ENCODE measurements at places on chromosomes 1 and 21. TPM values are rescaled to one million over a fixed set of nuclear protein-coding genes. Genes with fewer than 3 reads are reported as not detected.

- H3K4me1 ChIP-seq = no peaks in the 10 kb centered on the region
- H3K27me3 ChIP-seq = peaks cover 10% of the 10 kb centered on the region
- DNase-seq = no peak
- H3K27ac ChIP-seq = no peak overlapping the region
- no peak overlapping the region for H3K4me3 ChIP-seq
Observed at GRCh38 chr1:41350055-41350378, 11.2 kb upstream of the FOXO6 start.

DNA sequence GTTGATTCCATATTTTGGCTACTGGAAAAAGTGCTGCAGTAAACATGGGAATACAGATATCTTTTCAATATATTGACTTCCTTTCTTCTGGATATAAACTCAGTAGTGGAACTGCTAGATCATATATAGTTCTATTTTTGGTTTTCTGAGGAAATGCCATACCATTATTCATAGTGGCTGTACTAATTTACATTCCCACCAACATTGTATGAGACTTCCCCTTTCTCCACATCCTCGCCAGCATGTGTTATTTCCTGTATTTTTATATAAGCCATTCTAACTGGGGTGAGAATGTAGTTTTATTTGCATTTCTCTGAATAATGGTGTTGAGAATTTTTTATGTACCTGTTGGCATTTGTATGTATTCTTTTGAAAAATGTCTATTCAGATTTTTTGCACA lies 385.2 kb downstream of the NUF2 start:
- no peak for DNase-seq
- no peaks in the 10 kb centered on the region for H3K4me1 ChIP-seq
- no peaks in the 10 kb centered on the region for H3K27me3 ChIP-seq
- no peaks in the 10 kb centered on the region for H3K36me3 ChIP-seq

DNA sequence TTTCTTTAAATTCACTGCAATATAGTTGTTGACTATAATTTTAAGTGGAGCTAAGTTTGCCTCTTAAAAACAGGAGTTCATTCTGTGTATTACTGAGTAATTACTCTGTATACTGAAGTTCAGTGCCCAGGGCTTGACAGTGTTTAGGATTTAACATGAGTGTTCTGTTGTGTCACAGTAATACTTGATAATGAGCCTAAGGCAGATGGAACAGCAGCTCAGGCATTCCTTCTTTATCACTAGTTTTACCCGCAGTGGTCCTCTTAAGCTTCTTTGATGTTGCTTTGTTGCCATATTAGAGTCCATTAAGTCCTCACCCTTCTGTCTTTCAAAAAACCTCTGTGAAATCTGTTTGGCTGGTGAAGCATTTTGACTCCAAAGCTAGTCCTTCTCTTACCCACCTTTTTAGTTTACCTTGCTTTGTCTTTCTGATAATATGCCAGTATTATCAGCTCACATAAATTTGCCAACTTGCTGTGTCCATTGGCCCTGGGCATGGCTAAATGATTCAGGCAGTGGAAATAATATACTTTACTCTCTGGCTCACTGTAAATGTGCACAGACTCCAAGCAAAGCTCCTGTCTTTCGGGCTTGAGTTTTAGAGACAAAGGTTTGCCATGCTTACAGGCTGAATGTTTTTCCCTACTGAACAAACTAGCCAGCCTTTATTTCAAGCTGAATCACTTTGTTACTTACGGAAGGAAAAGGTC lies 17.7 kb downstream of the HIPK1 start:
- peaks cover 40% of the 10 kb centered on the region for H3K4me1 ChIP-seq
- H3K36me3 ChIP-seq = peaks cover 35% of the 10 kb centered on the region
- H3K27me3 ChIP-seq = no peaks in the 10 kb centered on the region
- peak overlapping the region; percentile 64 for H3K4me3 ChIP-seq

GRCh38 chr1:88668405-88668804 lies 15.7 kb upstream of the PKN2 start:
- H3K36me3 ChIP-seq = no peaks in the 10 kb centered on the region
- H3K4me3 ChIP-seq = no peak overlapping the region
- DNase-seq = no peak
- peaks cover 41% of the 10 kb centered on the region for H3K27me3 ChIP-seq

DNA sequence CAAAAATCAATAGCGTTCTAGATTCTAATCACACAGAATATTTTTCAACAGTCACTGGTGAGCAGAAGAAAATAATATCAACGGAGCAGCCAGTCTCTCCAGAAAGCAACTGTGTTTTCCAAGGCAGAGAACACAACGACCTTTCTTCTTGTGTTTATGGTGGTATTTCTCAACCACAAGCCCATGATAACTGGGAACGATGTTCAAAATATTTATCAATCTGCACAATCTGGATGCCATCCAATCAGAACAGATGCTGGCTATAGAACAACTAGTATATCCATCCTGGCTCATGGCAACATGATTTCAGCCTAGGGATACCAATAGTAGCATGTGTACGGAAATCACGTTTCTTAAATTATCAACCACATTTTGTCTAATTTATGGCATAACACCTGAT lies 162.7 kb upstream of the RUNX1 start:
- no peaks in the 10 kb centered on the region for H3K36me3 ChIP-seq
- no peak overlapping the region for H3K27ac ChIP-seq
- no peak for DNase-seq
- peaks cover 3% of the 10 kb centered on the region for H3K4me1 ChIP-seq
- H3K27me3 ChIP-seq = no peaks in the 10 kb centered on the region

DNA sequence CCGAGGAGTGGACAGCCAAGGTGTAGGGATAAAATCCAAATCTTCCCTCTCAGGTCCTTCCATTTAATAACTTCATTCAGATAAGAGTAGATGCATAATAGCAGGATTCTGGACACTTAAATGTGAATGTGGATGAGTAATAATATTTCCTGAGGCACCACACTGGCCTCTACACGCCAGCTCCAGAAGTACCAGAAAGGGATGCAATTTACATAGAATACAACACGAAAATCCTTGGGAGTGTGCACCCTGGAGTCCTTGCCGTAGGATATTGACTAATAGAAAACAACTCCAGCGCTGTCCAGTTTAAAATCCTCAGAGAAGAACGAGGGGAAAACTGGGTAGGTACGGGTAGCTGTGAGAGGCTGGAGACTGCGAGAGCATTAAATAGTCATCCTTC lies 6.9 kb downstream of the PLXNA2 start:
- no peak overlapping the region for H3K4me3 ChIP-seq
- DNase-seq = no peak
- no peak overlapping the region for H3K27ac ChIP-seq
- no peaks in the 10 kb centered on the region for H3K36me3 ChIP-seq

DNA sequence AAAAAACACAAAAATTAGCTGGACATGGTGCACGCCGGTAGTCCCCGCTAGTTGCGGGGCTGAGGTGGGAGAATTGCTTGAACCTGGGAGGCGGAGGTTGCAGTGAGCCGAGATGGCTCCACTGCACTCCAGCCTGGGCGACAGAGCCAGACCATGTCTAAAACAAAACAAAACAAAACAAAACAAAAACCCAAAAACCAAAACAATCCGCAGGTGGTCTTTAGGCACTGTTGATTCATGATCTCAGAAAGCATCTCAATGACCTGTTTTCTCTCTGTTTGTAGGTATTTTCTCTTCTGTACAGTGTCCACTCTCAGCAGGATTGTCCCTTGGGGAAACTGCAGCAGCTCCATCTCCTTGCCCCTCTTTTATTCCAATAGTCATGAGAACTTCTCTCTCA lies 74.9 kb upstream of the ADGRL2 start:
- no peak overlapping the region for H3K27ac ChIP-seq
- no peak overlapping the region for H3K4me3 ChIP-seq
- DNase-seq = no peak
- H3K27me3 ChIP-seq = no peaks in the 10 kb centered on the region

GRCh38 chr1:115767403-115767802 lies 1.1 kb downstream of the CASQ2 start:
- DNase-seq = peak; percentile 23
- H3K27ac ChIP-seq = no peak overlapping the region

DNA sequence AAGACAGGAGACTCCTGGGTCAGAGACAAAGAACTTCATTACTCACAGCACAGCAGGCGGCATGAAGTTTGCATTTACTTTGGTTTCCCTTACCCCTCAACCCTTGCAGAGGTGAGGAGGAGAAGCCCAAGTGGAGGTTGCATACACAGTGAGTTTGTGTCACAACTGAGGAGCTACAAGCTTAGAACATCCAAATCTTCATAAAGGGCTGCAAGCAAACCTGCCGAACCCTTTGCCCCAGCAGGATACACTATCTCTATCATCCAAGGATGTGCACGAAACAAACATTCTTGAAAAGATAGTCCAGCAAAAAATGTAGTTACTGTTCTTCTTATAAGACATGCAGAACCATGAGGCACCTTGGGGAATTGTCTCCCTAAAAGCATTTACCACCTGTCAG lies 493.5 kb downstream of the SETD4 start:
- H3K27ac ChIP-seq = no peak overlapping the region
- H3K27me3 ChIP-seq = peaks cover 7% of the 10 kb centered on the region
- no peaks in the 10 kb centered on the region for H3K36me3 ChIP-seq
- no peak overlapping the region for H3K4me3 ChIP-seq

DNA sequence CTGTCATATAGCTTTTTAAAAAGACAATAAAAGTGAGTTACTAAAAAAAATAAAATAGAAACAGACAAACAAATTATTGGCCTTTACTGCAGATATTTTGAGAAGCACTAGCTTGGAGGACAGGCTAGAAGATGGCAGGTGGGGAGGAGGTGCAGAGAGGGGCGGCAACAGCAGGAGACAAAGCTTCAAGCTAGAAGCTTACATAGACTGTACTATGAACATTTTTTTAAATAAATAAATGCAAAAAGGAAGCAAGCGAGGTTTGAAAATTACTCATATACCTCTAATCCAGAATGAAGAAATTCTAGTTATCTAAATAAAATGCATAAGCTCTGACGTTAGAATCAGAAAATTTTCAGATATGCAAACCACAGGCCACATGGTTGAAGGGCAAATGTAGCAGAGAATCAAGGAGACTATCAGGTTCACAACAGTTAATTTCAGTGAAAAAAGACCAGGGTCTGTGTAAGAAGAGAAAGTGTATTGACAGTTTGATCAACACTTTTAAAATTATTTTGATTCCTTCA lies 54.9 kb downstream of the NRIP1 start:
- H3K27me3 ChIP-seq = no peaks in the 10 kb centered on the region
- no peak overlapping the region for H3K4me3 ChIP-seq
- H3K4me1 ChIP-seq = peaks cover 14% of the 10 kb centered on the region
- H3K36me3 ChIP-seq = peaks cover 5% of the 10 kb centered on the region
- DNase-seq = no peak

GRCh38 chr1:77015748-77016341 lies 148.6 kb downstream of the ST6GALNAC5 start:
- H3K4me3 ChIP-seq = no peak overlapping the region
- peaks cover 2% of the 10 kb centered on the region for H3K27me3 ChIP-seq
- DNase-seq = no peak
- H3K36me3 ChIP-seq = no peaks in the 10 kb centered on the region

DNA sequence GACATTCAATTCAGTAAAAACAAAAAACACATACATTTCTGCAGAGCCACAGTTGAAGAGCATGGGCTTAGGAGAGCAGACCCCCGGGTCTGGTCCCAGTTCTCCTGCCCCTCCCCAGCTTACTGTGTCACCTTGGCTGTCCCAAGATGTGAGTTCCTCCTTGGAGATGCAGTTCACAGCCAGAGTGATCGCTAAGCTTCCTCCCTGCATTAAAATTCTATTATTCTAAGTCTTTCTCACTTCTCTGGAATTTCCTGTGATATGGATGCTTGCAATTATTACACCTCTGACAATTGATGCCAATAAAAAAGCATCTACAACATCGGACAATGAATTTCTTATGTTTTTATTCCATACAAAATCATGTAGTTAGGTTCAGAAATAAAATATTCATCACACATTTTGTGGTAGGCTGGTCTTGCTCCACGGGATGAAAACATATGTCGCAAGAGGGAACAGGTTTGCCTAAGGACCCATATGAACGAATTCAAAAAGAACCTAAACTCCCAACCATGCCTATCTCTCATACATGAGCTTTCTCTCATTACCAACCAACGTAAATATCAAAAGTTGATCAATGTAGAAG lies 328.5 kb upstream of the RUNX1 start:
- no peak overlapping the region for H3K4me3 ChIP-seq
- no peak overlapping the region for H3K27ac ChIP-seq
- no peaks in the 10 kb centered on the region for H3K36me3 ChIP-seq
- no peaks in the 10 kb centered on the region for H3K27me3 ChIP-seq
- no peaks in the 10 kb centered on the region for H3K4me1 ChIP-seq

GRCh38 chr1:240258910-240259309 lies 167.2 kb downstream of the FMN2 start:
- no peak overlapping the region for H3K27ac ChIP-seq
- H3K27me3 ChIP-seq = no peaks in the 10 kb centered on the region
- H3K4me1 ChIP-seq = no peaks in the 10 kb centered on the region
- no peak for DNase-seq
- no peaks in the 10 kb centered on the region for H3K36me3 ChIP-seq

- no peak overlapping the region for H3K4me3 ChIP-seq
- H3K4me1 ChIP-seq = no peaks in the 10 kb centered on the region
- no peak overlapping the region for H3K27ac ChIP-seq
Observed at GRCh38 chr1:238265866-238266265, 375.1 kb upstream of the ZP4 start.

DNA sequence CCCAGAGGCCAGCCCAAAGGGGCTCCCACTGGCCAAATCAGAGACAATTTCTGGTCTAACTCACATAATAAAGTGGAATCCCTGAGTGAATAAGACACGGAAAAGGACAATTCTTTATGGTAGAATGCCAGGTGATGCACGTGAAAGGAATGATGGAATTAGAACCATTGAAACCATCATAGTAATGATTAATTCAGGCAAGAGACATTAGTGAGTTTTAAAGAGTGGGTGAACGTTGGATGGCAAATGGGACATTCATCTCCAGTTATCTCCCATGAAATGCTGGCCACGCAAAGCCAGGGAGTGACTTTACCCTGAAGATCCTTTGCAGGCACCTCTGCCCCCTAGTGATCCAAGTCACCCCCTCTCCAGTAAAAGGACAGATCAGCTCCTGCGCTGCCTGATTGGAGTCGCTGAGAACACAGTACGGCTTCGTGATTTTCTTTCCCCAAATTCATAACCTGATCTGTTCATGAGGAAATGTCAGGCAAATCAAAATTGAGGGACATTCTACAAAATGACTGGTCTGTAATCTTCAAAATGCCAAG lies 87.5 kb downstream of the AJAP1 start:
- no peaks in the 10 kb centered on the region for H3K4me1 ChIP-seq
- H3K36me3 ChIP-seq = no peaks in the 10 kb centered on the region
- no peak for DNase-seq
- H3K27ac ChIP-seq = no peak overlapping the region
- H3K4me3 ChIP-seq = no peak overlapping the region
- H3K27me3 ChIP-seq = no peaks in the 10 kb centered on the region

The SPRR2B gene
- not detected for total RNA-seq

The ZNF593 gene
- 87.1 TPM for total RNA-seq

The KIF21B gene
- 49.3 TPM for total RNA-seq

The CR1L gene
- not detected for total RNA-seq

The S100A7 gene
- not detected for total RNA-seq

The CD1B gene
- not detected for total RNA-seq

The PYHIN1 gene
- 11.3 TPM for total RNA-seq

The SLC5A9 gene
- total RNA-seq = not detected

The MRPL39 gene
- total RNA-seq = 66.0 TPM

The C8B gene
- not detected for total RNA-seq

The SLX9 gene
- total RNA-seq = 80.8 TPM

All from activated CD4-positive, alpha-beta T cell treated with anti-CD3 and anti-CD28 coated beads, Interleukin-2, amount 10 ng/mL, durations not matched to agents 24 days and 14 days (primary cell).